Activated CD8-positive, alpha-beta T cell treated with anti-CD3 and anti-CD28 coated beads, Interleukin-2, amount 10 ng/mL, durations not matched to agents 7 days and 5 days (primary cell): ENCODE measurements at places on chromosomes 5 and 9. TPM values are rescaled to one million over a fixed set of nuclear protein-coding genes. Genes with fewer than 3 reads are reported as not detected.

- DNase-seq = no peak
Observed at GRCh38 chr9:77014597-77015263, 4.7 kb upstream of the FOXB2 start.

- peak; percentile 49 for DNase-seq
Observed at GRCh38 chr9:109411798-109412352, 86.2 kb downstream of the PTPN3 start.

DNA sequence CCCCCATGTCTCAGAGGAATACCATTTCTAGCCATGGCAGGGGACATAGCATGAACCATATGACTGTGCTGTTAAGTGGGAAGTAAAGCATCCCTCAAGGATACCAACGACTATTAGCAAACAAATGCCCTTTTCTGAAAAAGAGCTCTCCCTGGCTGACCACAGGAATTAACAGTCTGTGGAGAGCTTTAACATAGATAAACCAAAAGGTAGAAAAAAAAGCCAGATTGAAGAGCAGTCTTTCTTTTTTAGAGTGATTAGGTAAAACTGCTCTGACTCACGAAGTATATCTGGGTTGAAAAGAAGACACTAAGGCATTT lies 532.7 kb upstream of the DMAC1 start:
- DNase-seq = no peak

CXCL14 gene
- total RNA-seq = not detected

EGFLAM gene
- not detected for total RNA-seq

GALNT10 gene
- total RNA-seq = 21.6 TPM

TOMM5 gene
- 110 TPM for total RNA-seq

- DNase-seq = peak; percentile 45
Observed at GRCh38 chr5:179906795-179907555, 722 bp downstream of the TBC1D9B start.

PITX1 gene
- total RNA-seq = not detected

DNA sequence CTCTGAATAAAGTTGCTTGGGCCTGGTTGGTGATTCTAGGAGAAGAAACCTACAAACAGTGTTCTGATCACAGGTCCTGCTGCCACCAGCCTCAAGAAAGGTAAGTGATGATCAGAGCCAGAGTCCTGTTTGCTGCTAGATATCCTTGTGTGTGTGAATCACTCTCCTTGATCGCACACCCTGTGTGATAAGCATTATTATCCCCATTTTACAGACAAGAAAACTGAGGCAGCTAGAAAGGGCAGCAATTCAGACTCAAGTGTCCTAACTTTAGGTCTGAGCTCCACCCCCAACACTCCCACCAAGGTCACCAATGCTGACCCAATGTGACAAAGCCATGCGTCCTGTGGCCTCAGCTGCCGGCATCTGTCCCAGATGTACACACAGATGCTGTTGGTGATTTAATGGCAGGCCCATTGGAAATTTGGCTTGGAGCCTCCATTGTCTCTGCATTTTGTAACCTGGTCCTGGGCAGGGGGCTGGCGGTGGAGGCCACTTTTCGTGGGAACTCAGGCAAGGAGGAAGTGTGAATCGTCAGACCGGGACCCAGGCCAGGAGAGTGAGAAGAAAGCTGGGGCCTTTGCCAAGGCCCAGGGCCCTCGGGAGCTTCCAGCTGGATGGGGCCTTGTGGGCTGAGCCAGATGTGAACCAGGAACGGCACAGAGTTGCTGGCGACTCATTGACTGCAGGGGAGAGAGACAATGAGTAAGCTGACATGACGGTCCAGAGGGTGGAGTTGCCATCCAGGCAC lies 29.8 kb upstream of the GGTA1 start:
- DNase-seq = no peak

NTMT1 gene
- 36.2 TPM for total RNA-seq

RELL2 gene
- total RNA-seq = 37.1 TPM

KCNIP1 gene
- not detected for total RNA-seq

DNA sequence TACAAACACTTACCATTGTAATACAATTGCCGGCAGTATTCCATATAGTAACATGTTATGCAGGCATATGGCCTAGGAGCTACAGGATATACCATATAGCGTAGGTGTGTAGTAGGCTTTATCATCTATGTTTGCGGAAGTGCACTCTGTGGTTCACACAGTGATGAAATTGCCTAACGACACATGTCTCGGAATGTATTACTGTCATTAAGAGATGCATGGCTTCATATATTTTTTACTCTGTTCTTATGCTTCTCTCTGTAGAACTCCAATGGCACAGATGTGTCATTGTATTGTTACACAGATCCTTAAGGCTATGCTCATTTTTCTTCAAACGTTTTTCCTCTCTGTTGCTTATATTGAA lies 19.2 kb upstream of the ANKRD18A start:
- DNase-seq = no peak

SPATA31C1 gene
- total RNA-seq = not detected
